ENCODE measurements at places on chromosomes 5 and 9.

DNA sequence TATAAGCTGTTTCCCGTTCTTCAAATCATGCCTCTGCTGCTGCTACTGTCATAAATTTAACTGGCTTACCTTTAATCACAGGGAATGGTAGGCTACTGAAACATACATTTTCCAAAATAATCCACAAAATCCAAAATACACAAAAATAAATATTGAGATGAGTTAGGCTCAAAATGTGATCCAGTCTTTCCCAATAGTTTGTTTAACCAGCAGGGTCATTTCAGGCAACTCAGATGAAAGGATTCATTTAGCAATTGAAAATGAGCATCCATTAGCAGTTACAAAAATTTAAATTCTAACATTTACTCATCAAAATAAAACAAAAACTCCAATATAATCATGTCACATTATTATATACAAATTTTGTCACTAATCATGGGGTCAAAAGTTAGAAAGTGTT, 1015.6 kb upstream of the DMAC1 start:
- DNase-seq: no peak

GRCh38 chr5:32029781-32030180, 144.3 kb downstream of the GOLPH3 start:
- no peak for DNase-seq

DNA sequence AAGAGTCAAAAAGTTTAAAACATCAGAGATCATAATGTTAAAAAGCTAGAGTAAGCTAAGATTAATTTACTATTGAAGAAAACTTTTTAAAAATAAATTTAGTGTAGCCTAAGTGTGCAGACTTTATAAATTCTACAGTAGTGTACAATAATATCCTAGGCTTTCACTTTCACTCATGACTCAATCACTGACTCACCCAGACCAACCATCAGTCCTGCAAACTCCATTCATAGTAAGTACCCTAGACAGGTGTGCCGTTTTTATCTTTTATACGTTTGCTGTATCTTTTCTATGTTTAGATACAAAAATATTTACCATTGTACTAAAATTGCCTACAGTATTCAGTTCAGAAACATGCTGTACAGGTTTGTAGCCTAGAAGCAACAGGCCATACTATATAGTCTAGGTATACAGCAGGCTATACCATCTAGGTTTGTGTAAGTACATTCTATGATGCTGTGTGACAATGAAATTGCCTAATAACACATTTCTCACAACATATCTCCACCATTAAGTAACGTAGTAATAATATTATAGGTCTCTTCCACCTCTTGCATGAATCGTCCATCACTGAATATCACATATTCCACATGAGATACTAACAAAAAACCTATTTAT, 59.2 kb downstream of the MEGF9 start:
- DNase-seq: no peak

DNA sequence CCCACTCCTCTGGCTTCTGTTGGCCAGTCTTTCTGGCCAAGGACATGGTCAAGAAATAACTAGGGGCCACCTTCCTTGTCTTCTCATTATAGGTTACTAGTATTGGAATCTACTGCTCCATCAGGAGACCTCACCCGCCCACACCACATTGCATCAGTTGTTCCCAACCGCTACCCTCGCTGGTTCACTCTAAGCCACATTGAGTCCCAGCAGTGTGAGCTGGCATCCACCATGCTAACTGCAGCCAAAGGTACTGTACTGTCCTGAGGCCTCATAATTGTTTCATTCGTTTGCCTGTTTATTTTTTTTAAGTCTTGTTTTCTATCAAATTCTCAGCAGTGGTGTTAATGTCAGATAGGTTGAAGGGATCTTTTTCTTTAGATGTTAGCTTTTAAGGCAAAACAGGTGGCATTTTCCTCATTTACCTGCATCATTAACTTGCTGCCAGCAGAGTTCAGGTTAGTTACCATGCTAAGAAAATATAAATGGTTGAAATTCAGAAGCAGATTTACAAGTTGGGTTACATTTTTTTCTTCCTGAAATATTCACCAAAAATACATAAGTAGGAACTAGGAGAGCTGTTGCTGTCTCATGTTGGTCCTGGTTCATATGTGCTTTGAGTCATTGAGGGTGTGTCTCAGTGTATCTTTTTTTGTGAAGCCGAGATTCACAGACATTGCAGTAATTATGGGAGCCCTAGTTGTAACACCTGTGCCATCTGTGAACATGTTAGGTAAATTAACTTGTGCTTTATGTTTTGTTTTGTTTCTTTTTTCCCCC, 206.9 kb downstream of the ZSWIM6 start:
- no peak for DNase-seq

DNA sequence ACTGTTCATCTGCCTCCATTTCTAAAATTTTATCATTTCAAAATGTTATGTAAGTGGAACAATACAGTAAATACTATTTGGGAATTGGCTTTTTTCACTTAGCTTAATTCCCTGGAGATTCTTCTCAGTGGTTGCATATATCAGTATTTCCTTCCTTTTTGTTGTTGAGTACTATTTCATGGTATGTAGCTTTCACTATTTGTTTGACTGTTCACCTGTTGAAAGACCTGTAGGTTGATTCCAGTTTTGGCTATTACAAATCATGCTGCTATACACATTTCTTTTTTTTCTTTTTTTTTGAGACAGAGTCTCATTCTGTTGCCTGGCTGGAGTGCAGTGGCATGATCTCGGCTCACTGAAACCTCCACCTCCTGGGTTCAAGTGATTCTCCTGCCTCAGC, 33.0 kb upstream of the PWWP2A start:
- no peak for DNase-seq

GRCh38 chr5:103270581-103270980, 12.0 kb downstream of the MACIR start:
- no peak for DNase-seq

GRCh38 chr9:93264338-93265125, 80.6 kb downstream of the WNK2 start:
- no peak for DNase-seq

- DNase-seq: no peak
These were observed 27.9 kb downstream of the GADD45G start for GRCh38 chr9:89632736-89633135.

DNA sequence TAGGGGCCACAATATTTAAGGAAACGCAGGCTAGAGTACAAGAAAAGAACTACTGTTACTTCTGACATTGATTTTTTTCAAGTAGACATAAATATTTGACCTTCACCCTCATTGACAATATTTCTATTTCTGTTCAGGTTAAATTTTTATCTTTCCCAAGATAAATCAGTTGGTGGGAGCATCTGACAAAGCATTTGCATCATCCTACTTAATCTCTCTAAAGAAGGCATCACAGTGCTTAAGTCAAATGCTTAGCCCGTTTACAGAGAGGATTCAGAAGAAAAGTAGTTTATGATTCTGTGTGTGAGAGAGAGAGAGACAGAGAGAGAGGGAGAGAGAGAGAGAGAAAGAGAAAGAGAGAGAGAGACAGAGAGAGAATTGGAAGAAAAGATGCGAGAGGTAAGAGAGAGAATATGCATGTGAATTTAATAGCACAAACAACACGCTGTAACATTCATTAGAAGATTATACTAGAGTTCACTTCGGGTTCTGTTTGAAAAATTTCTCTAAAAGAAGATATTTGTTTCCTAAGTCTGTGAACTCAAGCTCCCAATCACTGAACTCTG, 1093.3 kb upstream of the CDH6 start:
- DNase-seq: no peak

DNA sequence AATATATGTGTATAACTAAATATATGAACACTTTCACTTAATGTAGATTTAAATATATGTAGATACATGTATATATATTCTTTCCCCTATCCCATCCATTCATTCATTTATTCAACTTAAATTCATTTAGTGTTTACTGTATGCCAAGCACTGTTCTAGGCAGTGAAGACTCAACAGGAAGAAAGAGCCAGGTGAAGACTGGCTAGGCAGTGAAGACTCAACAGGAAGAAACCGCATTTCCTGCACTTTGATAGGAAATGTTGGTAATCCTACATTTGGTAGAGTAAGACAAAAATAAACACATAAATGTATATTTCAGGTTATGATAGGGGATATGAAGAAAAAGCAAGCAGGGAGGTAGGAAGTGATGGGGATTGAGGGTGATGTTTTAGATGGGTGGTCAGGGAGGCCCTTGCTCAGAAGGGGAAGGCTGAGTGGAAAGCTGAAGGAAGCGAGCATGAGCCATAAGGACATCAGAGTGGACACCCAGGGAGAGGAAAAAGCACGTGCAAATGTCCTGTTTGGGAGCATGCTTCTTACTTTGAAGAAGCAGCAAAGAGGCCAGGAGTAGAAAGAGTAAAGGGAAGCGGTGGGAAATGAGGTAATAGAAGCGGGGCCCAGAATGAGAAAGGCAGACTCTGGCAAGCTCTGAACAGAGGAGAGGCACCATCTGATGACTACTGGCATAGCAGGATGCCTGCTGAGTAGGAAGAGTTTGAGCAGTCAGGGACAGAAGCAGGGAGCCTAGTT, 227.8 kb upstream of the MAP3K1 start:
- DNase-seq: peak; percentile 38

GRCh38 chr9:110125763-110126351, 82.1 kb downstream of the C9orf152 start:
- no peak for DNase-seq

DNA sequence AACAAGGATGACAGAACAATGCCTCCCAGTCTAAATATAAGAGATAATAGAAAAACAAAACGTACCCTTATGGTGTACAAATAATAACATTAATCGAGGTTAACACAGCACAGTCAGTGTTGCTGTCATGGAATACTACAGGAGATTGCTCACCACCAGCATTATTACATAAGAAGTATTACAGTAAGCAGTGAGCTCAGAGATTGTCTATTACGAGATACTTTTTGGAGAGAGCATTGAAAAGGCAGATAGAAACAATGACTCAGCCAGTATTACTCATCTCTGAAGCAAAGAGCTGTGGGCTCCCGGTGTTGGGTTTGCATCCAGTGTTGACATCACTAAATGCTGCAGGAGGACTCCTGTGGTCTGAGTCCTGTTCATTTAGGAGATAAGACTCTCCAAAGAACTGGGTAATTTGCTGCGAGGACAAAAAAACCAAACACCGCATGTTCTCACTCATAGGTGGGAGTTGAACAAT, 191.9 kb upstream of the SEMA6A start:
- no peak for DNase-seq

DNA sequence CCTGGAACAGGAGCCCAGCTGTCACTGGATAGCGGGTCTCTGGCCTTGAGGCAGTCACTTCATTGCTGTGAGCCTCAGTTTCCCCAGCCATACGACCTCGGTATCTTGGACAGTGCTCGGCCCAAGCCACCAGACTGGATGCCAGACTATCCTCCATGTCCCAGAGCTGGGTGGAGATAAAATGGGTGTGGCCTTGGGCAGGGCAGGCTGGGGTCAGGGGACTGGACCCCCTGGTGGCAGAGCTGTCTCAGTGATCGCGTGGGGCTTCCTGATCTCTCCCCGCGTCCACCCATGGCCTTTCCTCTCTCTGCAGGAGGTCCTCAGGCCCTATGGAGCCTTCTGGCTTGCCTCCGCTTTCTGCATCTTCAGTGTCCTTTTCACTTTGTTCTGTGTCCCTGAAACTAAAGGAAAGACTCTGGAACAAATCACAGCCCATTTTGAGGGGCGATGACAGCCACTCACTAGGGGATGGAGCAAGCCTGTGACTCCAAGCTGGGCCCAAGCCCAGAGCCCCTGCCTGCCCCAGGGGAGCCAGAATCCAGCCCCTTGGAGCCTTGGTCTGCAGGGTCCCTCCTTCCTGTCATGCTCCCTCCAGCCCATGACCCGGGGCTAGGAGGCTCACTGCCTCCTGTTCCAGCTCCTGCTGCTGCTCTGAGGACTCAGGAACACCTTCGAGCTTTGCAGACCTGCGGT, 10.0 kb downstream of the SLC2A8 start:
- DNase-seq: no peak

- DNase-seq: no peak
These were observed 49.7 kb downstream of the BASP1 start for GRCh38 chr5:17267106-17267505.

DNA sequence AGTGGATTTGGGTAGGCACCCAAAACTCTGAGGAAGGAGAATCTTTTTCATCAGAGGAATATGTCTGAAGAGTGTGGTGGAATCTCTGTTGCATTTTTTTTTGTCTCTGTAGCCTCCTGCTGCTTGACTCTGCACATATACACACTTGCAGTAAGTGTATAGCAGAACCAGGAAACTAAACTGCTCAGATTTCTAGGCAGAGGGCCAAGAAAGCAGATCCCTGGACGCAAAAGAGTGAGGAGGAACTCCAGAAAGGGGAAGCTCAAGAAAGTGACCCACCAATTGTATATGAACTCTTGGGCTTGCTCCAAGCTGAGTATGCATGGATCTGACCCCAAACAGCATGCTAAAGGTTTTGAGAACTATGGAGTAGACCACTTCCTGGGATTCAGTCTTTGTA, 181.8 kb downstream of the GADD45G start:
- DNase-seq: no peak

- no peak for DNase-seq
These were observed 6.1 kb upstream of the NRG2 start for GRCh38 chr5:140049205-140049604.

- no peak for DNase-seq
These were observed 230.0 kb upstream of the RGMB start for GRCh38 chr5:98543490-98543889.

- no peak for DNase-seq
These were observed 21.1 kb downstream of the FBN2 start for GRCh38 chr5:128516978-128517377.

DNA sequence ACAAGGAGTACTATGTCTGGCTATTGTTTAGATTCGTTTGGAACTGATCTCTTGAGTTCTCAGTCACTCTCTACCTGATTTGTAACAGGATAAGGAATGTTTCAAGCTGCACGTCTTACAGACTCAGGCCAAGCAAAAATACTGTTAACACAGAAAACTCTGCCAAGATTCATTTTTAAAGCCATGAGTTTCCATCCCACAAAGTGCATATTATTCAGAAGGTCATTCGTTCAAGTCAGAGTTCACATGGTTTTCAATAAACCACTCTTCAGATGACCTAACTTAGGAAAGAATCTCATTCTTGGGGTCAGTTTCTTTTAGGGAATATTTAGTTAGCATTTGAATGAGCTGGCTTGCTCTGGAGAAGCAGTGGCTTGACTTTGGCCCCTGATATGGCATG, 49.3 kb downstream of the F2R start:
- DNase-seq: no peak

DNA sequence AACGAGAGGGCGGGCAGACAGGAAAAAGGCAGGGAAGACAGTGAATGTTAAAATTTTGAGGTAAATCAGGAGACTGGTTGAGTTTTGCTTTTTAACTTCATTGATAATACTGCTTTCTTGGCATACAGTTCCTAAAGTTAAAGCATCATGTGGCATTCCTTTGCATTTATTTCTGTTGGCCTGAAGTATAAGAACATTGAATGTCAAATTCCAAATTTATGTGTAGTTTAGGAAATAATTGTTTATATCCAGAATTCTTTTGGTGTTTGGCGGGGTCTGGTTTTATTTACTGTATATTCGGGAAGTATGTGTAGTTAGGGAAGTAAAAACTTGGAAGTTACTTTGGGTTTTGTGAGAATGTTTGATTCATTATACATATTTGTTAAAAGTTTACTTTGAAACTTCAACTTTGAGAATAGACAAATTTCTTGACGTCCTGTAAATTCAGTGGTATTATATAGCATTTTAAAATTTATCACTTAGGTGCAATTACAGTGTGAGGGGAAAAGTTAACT, 83.2 kb downstream of the PTPDC1 start:
- no peak for DNase-seq

- no peak for DNase-seq
These were observed 71.0 kb downstream of the BRINP1 start for GRCh38 chr9:119298076-119298853.

Data from CD4-positive, alpha-beta T cell treated with Interleukin-17A for 4 hours (primary cell).